ENCODE measurements at places on chromosomes 6 and 20. TPM values are rescaled to one million over a fixed set of nuclear protein-coding genes. Genes with fewer than 3 reads are reported as not detected.

Gene FHL5
- not detected for polyA plus RNA-seq

Gene SLC22A16
- not detected for polyA plus RNA-seq

Gene HLA-DPA1
- polyA plus RNA-seq: 559 TPM

Gene SLPI
- not detected for polyA plus RNA-seq

Gene SLC17A1
- not detected for polyA plus RNA-seq

Gene SLC25A27
- 0.81 TPM for polyA plus RNA-seq

Measured in B cell (primary cell).